ENCODE measurements at places on chromosomes 7 and 10. TPM values are rescaled to one million over a fixed set of nuclear protein-coding genes. Genes with fewer than 3 reads are reported as not detected.
A peak's percentile ranks its signal among the peaks of the same experiment; 100 is the strongest.

GRCh38 chr10:4330636-4331035 is 495.4 kb upstream of the AKR1E2 start:
- no peaks in the 10 kb centered on the region for H3K27me3 ChIP-seq
- DNase-seq, result no peak
- no peaks in the 10 kb centered on the region for H3K36me3 ChIP-seq

DNA sequence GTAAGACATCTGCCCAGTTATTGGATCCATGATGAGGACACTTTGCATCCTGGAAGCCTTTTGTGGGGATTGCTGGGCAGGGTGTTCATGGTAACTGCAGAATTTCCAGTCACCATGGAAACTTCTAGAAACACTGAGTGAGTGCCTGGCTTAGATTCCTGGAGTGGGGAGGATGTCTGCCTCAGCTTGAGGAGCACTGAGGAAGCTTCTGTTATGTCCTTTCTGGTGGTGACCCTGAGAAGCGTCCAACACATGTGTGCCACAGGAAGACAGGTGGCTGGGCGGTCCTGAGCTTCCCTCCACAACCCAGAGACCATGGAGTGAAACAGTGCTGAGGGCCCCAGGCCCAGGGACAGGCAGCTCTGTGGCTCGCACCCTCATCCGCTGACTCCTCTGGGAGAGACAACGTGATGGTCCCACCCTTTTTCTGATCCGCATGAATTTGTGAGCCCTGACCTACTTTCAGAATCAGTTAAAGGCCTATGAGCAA is 191.8 kb upstream of the CXCL12 start:
- no peak overlapping the region for H3K27ac ChIP-seq
- H3K4me3 ChIP-seq, result no peak overlapping the region
- H3K36me3 ChIP-seq, result no peaks in the 10 kb centered on the region
- no peaks in the 10 kb centered on the region for H3K27me3 ChIP-seq

DNA sequence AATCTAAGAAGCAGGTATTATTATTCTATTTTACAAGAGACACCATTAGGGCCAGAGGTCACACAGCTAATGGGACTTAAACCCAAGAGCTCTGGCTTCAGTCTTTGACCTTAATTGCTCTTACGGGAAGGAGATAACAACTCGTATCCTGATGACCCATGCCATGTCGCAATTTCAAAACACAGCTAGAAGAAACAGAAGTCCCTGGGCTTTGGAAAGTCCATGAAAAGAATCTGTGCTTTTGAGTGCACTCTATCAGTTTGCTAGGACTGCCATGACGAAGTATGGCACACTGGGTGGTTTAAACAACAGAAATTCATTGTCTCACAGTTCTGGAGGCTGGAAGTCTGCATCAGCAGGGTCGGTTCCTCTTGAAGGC is 247.8 kb upstream of the AOAH start:
- H3K27ac ChIP-seq, result no peak overlapping the region
- no peaks in the 10 kb centered on the region for H3K4me1 ChIP-seq
- H3K27me3 ChIP-seq, result no peaks in the 10 kb centered on the region
- no peaks in the 10 kb centered on the region for H3K36me3 ChIP-seq
- DNase-seq, result no peak

GRCh38 chr10:112446055-112446854 is 459 bp downstream of the ZDHHC6 start:
- peak overlapping the region; percentile 84 for H3K4me3 ChIP-seq
- peaks cover 5% of the 10 kb centered on the region for H3K4me1 ChIP-seq
- no peaks in the 10 kb centered on the region for H3K36me3 ChIP-seq
- no peaks in the 10 kb centered on the region for H3K27me3 ChIP-seq
- DNase-seq, result no peak

GRCh38 chr7:97174303-97174702 is 56.8 kb downstream of the SDHAF3 start:
- no peaks in the 10 kb centered on the region for H3K27me3 ChIP-seq
- no peak for DNase-seq
- no peak overlapping the region for H3K27ac ChIP-seq
- H3K36me3 ChIP-seq, result no peaks in the 10 kb centered on the region
- H3K4me3 ChIP-seq, result no peak overlapping the region

DNA sequence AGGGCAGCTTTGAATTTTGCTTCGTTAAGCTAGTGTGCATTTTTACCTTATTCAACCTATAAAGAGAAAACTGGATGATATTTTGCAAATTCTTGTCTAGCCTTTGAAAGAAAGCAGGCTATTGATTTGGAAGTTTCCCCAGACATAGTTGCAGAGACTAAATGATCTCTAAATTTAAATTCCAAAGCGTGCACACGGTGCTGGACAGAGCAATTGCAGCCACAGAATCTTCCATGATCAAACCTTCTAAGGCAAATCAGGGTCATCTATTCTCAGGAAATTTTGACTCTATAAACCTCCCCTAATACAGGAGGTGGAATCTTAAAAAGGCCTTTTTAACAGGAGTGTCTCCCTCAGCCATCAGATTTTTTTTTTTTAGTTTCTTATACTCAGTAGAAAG is 159.9 kb downstream of the MDFIC start:
- H3K27ac ChIP-seq, result no peak overlapping the region
- no peak overlapping the region for H3K4me3 ChIP-seq
- no peaks in the 10 kb centered on the region for H3K27me3 ChIP-seq
- DNase-seq, result no peak
- no peaks in the 10 kb centered on the region for H3K36me3 ChIP-seq
- no peaks in the 10 kb centered on the region for H3K4me1 ChIP-seq

DNA sequence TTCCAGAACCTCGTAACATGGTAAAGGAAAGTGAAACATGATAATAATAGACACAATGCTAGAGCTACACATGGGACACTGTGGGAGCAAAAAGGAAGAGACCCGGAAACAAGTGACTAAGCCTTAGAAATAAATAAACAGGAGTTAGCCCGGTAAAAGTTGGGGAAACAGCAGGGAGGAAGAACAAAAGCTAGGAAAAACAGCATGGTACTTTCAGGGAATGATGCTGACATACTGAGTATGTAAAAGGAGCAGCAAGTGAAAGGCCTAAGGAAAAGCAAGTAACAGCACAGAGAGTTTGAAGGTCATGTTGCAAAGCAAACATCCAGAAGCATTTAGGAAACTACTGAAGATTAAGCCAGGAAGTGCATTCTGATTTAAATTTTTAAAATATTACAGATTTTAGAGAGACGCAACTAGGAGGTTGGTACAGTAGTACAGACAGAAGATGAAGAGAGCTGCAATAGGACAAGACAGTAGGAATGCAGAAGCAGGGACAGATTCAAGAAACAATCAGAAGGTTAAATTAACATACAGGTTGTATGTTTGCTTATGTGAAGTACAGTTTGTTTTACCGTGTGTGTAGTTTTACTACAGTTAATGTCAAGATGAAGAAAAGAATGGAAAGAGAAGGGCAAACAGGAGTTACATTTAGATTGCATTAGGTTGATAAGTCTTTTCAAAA is 63.7 kb downstream of the ARHGAP12 start:
- no peak overlapping the region for H3K4me3 ChIP-seq
- no peaks in the 10 kb centered on the region for H3K36me3 ChIP-seq
- H3K4me1 ChIP-seq, result peaks cover 2% of the 10 kb centered on the region

- no peak overlapping the region for H3K27ac ChIP-seq
- no peaks in the 10 kb centered on the region for H3K36me3 ChIP-seq
- no peaks in the 10 kb centered on the region for H3K4me1 ChIP-seq
- H3K4me3 ChIP-seq, result no peak overlapping the region
- no peak for DNase-seq
Observed at GRCh38 chr7:3232228-3232627, 68.8 kb upstream of the SDK1 start.

DNA sequence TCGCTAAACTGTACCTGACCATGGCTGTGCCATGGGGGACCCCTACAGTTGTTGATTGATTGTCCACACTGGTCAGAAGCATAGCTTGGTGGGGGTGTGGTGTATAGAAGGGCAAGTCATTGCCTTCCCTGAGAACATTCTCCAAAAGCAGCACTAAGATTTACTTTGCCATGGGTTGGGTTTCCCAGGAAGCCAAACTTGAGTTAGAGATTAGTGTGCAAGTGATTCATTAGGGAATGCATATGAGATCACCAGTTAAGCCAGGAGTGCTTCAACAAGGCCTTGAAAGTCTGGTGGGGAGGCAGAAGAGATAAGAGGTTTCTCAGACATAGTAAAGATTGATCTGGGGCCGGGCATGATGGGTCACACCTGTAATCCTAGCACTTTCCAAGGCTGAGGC is 21.4 kb upstream of the TPST1 start:
- no peak overlapping the region for H3K4me3 ChIP-seq
- peaks cover 2% of the 10 kb centered on the region for H3K4me1 ChIP-seq
- DNase-seq, result no peak
- H3K27ac ChIP-seq, result no peak overlapping the region
- H3K27me3 ChIP-seq, result no peaks in the 10 kb centered on the region

GRCh38 chr10:26697163-26697921 is at the start of gene PDSS1:
TSS of gene PDSS1 (plus strand) at chr10:26697701. CDS start at chr10:26697712, 11 bp downstream.
- peak within 1 kb of the TSS; percentile 60 for H3K27ac ChIP-seq
- H3K36me3 ChIP-seq, result no peaks in the 10 kb centered on the region
- H3K4me3 ChIP-seq, result peak within 1 kb of the TSS; percentile 95
- no peaks in the 10 kb centered on the region for H3K27me3 ChIP-seq
- peaks cover 2% of the 10 kb centered on the region for H3K4me1 ChIP-seq

DNA sequence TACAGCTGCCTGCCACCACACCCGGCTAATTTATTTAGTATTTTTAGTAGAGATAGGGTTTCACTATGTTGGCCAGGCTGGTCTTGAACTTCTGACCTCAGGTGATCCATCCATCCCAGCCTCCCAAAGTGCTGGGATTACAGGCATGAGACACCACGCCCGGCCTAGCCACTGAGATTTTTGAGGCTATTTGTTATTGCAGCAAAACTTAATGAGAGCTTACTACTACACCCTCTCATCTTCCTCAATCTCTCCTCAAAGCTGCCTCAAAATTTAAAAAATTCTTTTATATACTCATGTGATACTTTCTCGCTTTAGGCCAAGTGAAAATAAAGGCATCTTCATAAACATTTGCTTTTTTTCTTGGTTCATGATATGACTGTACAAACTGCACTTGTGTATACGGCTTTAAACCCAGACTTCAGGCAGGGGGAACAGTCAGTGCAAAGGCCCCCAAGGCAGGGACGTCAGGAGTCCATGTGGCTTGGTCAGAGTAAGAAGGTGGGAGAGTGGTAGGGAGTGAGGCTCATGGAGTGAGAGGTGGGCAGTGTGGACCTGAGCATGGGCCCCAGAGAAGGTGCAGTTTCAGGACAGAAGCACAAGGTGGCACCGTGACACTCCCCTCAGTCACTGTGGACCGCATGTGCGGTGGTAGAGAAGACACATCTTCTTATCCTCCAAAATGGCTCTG is 55.5 kb downstream of the SYPL1 start:
- H3K4me3 ChIP-seq, result no peak overlapping the region
- no peaks in the 10 kb centered on the region for H3K4me1 ChIP-seq
- H3K36me3 ChIP-seq, result no peaks in the 10 kb centered on the region
- H3K27me3 ChIP-seq, result no peaks in the 10 kb centered on the region

- no peak overlapping the region for H3K27ac ChIP-seq
- H3K4me3 ChIP-seq, result no peak overlapping the region
- H3K36me3 ChIP-seq, result no peaks in the 10 kb centered on the region
Observed at GRCh38 chr10:132265890-132266496, 41.8 kb downstream of the STK32C start.

GRCh38 chr7:149334930-149335329 is 72.9 kb downstream of the ZNF783 start:
- no peak overlapping the region for H3K27ac ChIP-seq
- DNase-seq, result no peak
- H3K36me3 ChIP-seq, result no peaks in the 10 kb centered on the region
- no peaks in the 10 kb centered on the region for H3K27me3 ChIP-seq

DNA sequence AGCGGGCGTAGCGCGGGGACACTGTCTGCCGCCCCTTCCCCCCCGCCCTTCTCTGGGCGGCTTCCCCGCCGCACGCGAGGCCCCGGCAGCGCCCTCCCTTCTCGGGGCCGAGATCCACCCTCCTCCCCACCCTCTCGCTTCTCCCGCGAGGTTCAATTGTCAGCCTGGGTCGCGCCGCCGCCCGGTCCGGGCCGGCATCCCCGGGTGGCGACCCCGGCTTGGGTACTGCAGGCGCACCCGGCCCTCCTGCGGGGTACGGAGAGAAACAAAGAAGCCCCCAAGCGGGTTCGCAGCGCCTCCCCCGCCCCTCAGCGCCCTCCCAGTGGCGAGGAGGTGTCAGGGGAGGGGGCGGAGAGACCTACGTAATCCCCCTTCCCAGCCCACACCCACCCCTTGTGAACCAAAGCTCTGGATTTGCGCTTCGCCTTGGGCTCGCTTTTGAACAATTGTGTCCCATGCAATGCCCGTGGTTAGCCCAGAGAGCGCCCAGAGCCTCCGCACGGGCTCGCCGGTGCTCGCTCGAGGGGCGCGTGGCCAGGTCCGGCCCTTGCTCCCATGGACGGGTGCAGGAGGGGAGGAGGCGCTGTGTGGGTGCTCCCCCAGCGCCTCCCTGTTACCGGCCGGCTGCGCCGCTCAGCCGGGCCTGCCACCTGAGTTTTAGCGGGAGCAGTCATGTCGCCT is 634 bp downstream of the HECW1 start:
- no peaks in the 10 kb centered on the region for H3K36me3 ChIP-seq
- DNase-seq, result peak; percentile 21
- no peaks in the 10 kb centered on the region for H3K27me3 ChIP-seq
- peaks cover 3% of the 10 kb centered on the region for H3K4me1 ChIP-seq

- H3K27ac ChIP-seq, result no peak overlapping the region
- H3K27me3 ChIP-seq, result no peaks in the 10 kb centered on the region
- no peak for DNase-seq
Observed at GRCh38 chr10:52706332-52707070, 66.1 kb downstream of the MBL2 start.

- H3K4me3 ChIP-seq, result no peak overlapping the region
- H3K27me3 ChIP-seq, result no peaks in the 10 kb centered on the region
- H3K27ac ChIP-seq, result no peak overlapping the region
Observed at GRCh38 chr7:117750612-117751563, 122.4 kb downstream of the CTTNBP2 start.

- no peak for DNase-seq
- no peak overlapping the region for H3K27ac ChIP-seq
- no peaks in the 10 kb centered on the region for H3K36me3 ChIP-seq
- H3K4me3 ChIP-seq, result no peak overlapping the region
Observed at GRCh38 chr7:137241655-137242360, 101.7 kb downstream of the PTN start.

SH2D4B gene
- polyA plus RNA-seq, result 0.10 TPM

AOAH gene
- 14.0 TPM for polyA plus RNA-seq

NOS3 gene
- 8.9 TPM for polyA plus RNA-seq

CTAGE6 gene
- polyA plus RNA-seq, result 0.08 TPM

RELN gene
- polyA plus RNA-seq, result 8.7 TPM

IFIT1 gene
- polyA plus RNA-seq, result 56.2 TPM

INA gene
- 0.23 TPM for polyA plus RNA-seq

PRF1 gene
- polyA plus RNA-seq, result 4.5 TPM

NPC1L1 gene
- polyA plus RNA-seq, result 0.18 TPM

PTTG1IP2 gene
- not detected for polyA plus RNA-seq

SPDYE16 gene
- polyA plus RNA-seq, result 0.71 TPM

AKR1D1 gene
- not detected for polyA plus RNA-seq

Data from ovary (tissue), 10 donors.